ENCODE measurements at places on chromosomes 16 and 17.
A peak's percentile ranks its signal among the peaks of the same experiment; 100 is the strongest.

- DNase-seq: no peak
Measured at GRCh38 chr16:13909872-13910303, 10.1 kb upstream of the ERCC4 start.

DNA sequence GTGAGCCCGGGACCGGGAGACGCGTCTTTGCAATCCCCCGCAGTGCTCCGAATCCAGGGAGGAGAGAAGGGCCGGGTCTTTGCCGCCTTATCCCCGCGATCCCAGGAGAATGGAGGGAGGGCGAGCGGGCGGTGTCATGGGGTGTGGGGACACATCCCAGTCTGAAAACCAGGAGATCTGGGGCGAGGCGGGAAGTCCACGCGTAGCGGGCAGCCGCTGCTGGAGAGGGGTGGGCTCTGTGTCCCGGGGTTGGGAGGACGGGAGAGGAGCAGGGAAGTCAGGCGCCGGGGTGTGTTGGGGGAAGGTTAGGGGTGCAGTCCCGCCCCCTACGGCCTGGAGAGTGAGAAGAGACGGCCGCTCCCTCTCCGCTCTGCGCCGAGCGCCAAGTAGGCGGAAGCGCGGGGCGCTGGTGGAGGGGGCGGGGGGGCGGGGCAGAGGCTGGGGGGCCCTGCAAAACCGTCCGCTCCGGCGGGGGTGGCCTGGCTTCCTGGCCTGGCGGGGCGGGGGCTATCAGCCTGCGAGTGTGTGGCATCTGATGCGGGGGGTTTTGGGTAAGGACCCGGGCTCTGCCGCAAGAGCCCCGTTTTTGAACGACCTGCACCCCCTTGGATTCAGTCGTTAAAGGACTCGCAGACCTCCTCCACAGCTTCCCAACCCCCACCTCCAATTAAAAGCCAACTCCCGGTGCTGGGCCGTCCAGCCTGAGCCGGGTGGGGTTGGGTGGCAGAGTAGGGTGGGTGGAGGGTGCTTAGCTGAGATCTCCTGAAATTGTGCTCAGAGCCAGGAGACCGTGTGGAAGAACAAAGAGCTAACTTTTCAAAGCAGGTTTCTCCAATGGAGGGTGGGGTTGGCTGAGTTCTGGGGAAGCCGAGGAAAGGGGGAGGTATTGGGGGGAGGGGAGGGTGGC, 654 bp downstream of the LASP1 start:
- peak; percentile 60 for DNase-seq

DNA sequence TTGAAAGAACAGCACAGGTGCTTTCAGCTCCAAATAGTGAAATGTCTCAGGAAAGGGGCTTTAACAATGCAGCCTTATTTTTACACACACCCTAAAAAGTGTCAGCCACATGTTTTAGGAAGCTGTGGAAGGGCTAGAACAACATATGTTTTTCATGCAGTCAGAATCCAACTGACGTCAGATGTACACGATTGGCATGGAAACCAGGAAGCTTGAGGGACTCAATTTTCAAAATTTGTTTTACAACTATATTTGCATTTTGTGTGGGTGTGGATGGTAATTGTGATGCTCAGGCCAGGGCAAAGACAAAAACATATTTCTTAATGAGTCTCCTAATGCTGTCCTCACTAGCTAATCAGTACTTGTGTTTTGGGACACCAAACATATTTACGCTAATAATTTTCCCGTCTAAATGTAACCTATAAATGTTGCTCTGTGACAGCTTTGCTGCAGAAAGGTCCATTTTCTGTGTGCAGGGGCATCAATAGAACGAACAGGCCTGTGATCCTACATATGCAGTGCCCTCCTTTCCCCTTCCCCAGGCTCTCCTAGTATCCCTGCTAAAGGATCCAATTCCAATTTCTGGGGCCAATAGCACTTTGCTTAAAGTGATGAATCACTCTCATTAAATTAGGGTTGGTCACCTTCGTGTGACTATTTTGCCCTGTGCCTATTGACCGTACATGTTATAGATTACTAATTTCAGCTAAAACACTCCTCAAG, 434.0 kb upstream of the CDH5 start:
- DNase-seq: no peak

- DNase-seq: no peak
Measured at GRCh38 chr16:49016461-49016860, 265.2 kb downstream of the CBLN1 start.

GRCh38 chr17:44448412-44448811, 54.8 kb downstream of the GPATCH8 start:
- DNase-seq: no peak

- DNase-seq: no peak
Measured at GRCh38 chr16:22705799-22706198, 108.2 kb upstream of the HS3ST2 start.
